CD4-positive, alpha-beta T cell treated with Interleukin-10 for 1 hour (primary cell): ENCODE measurements at places on chromosomes 4 and X.

GRCh38 chr4:75009138-75009537 is 76.2 kb downstream of the PARM1 start:
- DNase-seq: no peak

DNA sequence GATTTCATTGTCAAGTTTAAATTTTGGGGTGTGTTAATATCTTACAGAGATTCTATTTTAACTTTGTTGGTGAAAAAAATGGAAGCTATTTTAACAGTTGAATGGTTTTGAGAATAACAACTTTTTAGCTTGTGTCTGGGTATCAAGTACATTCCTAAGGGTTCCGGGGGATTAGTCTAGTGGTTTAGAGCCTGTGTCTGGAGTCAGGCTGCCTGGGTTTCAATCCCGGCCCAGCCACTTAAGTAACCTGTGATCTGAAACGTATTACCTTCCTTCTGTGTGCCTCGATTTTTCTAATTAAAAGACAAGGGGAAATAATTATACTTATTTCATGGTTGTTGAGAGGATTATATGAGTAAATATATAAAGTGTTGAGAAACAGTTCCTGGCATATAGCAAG is 288.6 kb upstream of the NR3C2 start:
- DNase-seq: no peak

GRCh38 chrX:42491137-42491907 is 286.6 kb downstream of the PPP1R2C start:
- DNase-seq: no peak

DNA sequence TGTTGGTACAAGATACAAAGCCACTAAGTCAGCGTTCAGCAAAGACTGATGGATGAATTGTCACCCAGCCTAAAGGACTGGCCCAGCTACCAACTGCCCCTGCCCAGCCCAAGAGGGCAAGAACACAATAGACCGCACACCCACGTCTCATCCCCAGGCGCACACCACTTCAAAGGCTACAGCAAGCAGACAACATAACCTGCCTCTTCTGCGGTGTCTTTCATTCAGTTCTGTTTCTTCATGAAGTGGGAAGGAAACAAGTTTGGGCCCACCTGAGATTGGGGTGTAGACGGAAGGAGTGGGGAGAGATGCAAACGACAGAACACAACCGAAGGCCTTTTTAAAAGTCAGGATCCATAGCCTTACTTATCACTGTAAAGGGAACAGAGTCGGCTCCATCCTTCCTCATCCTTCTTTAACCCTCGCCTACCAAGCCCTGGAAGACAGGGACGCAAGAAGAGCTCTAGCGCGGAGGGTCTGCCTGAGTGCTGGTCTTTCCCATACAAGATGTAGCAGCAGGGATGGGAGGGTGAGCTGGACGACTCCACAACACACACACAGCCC is 691 bp downstream of the SCARB2 start:
- peak; percentile 61 for DNase-seq

DNA sequence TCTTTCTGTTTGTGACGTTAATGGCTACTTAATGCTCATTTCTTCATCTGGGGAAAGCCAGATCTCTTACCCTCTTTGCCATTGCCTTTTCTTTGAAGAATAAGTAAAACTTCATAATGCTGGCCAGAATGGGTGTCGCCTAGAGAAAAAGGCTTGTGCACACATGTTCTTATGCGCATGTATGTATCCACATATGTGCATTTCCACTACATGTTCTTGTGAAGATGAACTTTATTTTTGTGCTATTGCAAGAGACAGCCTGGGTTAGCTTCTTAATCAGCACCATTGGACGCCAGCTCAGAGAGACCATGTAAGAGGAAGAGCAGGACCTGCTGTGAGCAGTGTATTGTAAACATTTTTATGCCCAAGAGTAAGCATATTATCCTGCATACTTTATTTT is 178.7 kb downstream of the SPRY1 start:
- DNase-seq: no peak

DNA sequence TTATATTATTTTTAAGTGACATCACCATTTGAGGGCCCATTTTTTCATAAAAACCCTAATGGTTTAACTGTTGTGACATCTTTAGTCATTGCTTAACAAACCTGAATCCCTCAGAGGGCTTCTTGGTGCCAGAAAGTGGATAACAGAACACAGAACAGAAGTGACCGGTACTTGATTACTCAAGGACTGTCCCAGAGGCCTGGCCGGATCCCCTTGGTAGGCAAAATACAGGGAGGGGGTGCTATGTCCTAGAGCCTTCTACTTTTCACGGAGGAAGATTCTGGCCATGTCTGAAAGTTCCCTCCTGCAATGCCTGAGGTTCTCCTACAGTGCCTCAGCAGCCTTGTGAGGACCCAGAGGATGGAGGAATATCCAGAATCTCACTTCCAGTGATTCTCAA is 94.3 kb upstream of the DCLK2 start:
- DNase-seq: no peak

GRCh38 chr4:18077808-18078207 is 56.3 kb upstream of the LCORL start:
- DNase-seq: no peak

DNA sequence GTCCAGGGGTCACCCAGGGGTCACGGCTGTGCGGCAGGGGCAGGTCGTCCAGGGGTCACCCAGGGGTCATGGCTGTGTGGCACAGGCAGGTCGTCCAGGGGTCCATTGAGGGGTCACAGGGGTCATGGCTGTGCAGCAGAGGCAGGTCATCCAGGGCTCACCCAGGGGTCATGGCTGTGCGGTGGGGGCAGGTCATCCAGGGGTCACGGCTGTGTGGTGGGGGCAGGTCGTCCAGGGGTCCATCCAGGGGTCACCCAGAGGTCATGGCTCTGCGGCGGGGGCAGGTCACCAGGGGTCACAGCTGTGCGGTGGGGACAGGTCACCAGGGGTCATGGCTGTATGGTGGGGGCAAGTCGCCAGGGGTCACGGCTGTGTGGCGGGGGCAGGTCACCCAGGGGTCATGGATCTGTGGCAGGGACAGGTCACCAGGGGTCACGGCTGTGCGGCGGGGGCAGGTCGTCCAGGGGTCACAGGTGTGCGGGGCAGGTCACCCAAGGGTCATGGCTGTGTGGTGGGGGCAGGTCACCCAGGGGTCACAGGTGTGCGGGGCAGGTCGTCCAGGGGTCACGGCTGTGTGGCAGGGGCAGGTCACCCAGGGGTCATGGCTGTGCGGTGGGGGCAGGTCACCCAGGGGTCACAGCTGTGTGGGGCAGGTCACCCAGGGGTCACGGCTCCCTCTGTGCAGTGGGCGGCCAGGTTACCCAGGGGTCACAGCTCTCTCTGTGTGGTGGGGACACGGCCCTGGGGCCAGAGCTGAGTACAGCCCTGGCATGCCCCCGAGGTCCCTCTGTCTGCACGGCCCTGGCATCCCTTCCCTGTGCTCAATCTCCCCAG is 16.0 kb downstream of the ATP5ME start:
- no peak for DNase-seq

- no peak for DNase-seq
Measured at GRCh38 chr4:125060376-125060775, 254.4 kb upstream of the FAT4 start.

DNA sequence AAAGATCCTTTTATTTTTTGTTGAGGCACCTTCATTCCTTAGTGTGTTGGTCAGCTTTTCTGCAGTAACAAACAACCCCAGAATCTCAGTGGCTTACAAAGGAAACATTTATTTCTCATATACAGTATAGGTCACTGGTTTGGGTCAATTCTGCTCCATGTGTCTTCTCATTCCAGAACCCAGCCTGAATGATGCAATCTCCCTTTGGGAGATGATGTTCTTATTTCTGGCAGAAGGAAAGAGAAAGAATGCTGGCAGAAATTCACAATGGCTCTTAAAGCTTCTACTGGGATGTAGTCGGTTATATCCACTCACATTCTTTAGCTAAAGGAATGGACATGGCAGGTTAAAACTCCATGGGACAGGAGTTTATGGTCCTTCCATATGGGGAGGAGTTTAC is 42.3 kb downstream of the IDS start:
- DNase-seq: no peak

GRCh38 chrX:150869450-150869849 is 29.0 kb downstream of the CD99L2 start:
- DNase-seq: no peak

DNA sequence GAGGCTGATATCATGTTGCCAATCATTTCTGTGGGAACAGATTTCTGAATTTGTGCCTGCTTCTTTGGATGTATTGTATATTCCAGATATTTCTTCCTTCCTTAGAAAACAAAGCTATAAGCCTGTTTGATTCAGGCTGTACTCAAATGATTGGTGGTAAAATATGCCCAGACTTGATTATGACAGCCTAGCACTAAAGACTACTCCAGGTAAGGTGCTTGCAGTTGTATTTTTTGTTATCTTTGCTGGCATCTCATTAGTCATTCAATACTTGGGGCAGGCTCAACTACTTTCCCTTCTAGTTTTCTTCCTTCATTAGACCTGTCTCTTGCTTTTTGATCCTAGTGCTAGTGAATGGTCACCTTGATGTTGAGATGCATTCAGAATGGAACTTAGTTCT is 90.6 kb downstream of the ZNF518B start:
- DNase-seq: no peak
